Thymus (tissue), 14 donors: ENCODE measurements at places on chromosomes 6 and 20.

DNA sequence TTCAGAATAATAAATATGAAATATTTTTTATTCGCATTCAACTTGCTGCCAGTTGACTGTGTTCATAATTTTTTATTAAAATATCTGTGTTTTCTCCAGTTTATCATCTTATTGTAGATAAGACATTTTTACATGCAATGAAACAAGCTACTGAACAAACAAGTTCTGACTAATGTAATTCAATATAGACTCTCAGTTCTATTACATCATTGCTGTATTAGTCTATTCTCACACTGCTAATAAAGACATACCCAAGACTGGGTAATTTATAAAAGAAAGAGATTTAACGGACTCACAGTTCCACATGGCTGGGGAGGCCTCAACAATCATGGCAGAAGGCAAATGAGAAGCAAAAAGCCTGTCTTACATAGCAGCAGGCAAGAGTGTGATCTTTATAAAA, 1357.7 kb upstream of the CITED2 start:
- no peak for DNase-seq

GRCh38 chr6:2899596-2899995, 3.5 kb downstream of the SERPINB9 start:
- no peak for DNase-seq

DNA sequence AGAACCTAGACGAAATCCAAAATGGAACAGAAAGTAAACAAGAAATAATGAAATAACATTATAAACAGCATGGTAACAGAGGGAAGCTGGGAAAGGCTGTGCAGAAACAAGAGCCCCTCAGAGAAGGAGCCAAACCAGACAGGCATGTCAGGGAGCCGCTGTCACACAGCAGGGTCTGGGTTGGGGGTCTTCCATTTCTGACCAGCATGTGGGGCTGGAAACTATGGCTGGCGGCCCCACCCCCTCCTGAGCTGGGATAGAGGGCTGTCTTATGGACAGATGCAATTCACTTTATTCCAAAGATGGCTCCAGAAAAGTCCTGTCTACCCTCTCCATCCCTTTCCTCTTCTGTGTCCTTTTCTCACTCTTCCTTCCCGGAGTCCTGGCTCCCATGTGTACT, 27.3 kb downstream of the C6orf89 start:
- no peak for DNase-seq

GRCh38 chr20:57711311-57711712, 1.5 kb upstream of the PMEPA1 start:
- DNase-seq = no peak

DNA sequence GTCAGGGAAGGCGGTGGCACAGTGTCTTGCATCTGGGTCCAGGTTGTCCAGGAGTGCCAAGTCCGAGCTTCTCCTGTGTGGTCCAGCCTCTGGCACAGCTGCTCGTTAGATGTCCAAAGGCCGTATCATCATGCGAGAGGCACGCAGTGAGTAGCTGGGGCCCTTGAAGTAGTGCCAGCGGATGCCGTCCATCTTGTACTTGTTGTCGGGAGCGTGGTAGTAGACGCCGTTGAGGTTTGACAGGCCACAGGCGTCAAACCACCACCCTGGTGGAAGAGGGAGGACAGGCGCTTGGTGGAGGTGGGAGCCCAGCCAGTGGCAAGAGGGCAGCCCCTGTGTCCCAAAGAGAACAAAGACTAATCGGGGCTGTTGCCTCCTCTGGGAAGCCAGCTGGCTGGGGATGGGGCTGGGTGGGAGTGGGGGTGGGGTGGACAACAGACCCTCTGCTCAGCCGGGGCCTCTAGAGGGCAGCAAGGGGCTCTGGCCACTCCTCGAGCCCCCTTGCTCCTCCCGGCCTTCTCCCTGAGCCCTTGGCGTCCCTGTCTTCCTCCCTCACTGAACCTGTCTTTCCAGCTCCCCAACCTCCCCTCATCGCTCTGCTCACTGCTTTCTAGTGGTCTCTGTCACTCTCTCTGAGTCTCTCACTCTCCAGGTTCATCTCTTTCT, 39.5 kb downstream of the FAM110A start:
- DNase-seq = no peak

DNA sequence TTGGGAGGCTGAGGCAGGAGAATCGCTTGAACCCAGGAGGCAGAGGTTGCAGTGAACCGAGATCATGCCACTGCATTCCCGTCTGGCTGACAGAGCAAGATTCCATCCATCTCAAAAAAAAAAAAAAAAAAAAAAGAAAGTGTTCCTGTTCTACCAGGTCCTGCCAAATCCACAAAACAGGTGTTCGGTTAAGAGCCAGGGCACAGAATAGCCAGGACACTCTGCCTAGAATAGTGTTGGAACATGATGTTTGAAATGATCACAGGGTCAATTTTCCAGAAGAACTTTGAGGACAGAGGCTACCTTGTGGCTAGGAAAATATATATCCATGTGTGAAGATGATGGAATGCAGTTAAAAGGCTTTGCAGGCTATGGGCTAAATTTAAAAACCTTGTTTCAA, 63.6 kb upstream of the TRAF3IP2 start:
- DNase-seq = no peak

GRCh38 chr20:36235892-36236785, at the start of gene AAR2:
TSS of gene AAR2 (plus strand) at chr20:36236478. CDS start at chr20:36239869, 3,391 bp downstream.
- peak; percentile 81 for DNase-seq

DNA sequence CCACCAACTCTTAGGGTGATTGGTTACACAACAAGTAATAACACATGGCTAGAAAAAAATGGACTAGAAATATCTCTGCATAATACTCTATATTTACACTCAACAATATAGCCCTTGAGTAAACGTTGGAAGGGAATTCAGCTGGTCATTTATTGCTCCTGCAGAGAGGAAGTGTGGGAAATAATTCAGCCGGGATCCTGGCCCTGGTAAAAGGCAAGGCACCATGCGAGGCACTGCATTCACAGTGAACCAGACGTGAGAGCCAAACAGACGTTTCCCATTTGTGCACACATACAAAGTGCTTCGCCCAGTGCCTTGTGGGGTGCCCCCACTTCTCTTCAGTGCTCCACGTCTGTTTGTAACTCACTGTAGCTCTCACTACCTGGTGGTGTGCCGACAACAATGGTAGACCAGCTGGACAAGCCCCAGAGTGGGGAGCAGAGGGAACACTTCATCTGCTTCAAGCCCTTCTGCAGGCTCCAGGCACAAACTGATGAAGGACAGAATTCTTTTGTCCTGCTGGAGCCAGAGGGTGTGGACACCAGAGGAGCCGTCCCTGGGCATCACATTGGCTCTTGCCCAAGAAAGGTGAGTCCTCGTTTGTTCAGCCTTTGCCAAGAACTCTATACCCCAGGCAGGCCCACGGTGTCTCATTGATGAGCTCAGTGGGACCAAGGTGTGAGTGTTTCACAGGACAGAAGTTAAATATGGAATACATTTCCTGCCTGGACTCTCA, 18.8 kb downstream of the SYNDIG1 start:
- DNase-seq = no peak

- DNase-seq = no peak
Observed at GRCh38 chr20:47479093-47479492, 22.6 kb upstream of the NCOA3 start.

GRCh38 chr6:163414946-163415619, 565 bp downstream of the QKI start:
- no peak for DNase-seq

GRCh38 chr6:168138436-168138835, 59.4 kb upstream of the FRMD1 start:
- DNase-seq = no peak

GRCh38 chr6:168282985-168283685, 36.4 kb downstream of the DACT2 start:
- no peak for DNase-seq

- DNase-seq = no peak
Observed at GRCh38 chr6:35154262-35154661, 13.1 kb upstream of the TCP11 start.

GRCh38 chr6:7243179-7243981, 69.6 kb downstream of the SSR1 start:
- peak; percentile 26 for DNase-seq

DNA sequence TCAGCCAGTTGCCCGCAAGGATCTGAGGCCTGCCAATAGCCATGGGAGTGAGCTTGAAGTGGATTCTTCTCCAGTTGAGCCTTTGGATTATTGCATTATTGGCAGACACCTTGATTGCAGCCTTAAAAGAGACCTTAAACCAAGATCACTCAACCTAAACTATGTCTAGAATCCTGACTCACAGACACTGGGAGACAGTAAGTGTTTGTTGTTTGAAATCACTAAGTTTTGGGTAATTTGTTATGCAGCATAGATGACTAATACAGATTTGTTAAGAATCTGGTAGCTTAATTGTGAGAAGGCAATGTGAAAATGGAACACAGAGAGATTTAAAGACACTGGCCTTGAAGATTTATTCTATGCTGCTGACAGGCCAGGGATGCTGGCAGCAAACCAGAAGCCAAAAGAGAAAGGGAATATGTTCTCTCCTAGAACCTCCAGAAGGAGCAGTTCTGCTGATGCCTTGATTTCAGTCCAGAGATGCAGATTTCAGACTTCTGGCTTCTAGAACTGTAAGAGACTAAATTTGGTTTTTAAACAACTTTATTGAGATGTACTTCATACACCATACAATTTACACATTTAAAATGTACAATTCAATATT, 17.6 kb downstream of the SIRPD start:
- no peak for DNase-seq

DNA sequence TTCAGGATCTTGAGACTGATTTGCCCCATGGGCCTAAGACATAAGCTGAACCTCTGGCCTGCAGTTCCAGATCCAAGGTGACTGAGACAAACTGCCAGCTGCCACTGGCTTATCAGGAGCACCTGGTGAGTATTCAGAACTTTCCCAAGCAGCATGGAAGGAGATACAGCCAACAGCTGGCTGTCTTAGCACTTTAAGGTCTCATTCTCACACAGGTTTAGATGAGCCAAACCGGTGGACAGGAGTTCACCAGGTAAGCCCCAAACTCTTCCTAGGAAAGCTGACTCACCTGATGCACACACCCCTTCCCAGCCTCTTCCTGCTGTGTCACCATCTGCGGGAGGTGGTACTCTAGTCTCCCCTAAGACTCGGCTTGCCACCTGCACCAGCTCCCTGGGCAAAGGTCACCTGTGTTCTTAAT, at the start of gene BANF2:
TSS of gene BANF2 (plus strand) at position 36 of the 421 bp plus-strand sequence. CDS start 25,060 bp downstream, outside the sequence.
- DNase-seq = no peak

- DNase-seq = peak; percentile 32
Observed at GRCh38 chr6:24901698-24902328, 33.9 kb downstream of the RIPOR2 start.

DNA sequence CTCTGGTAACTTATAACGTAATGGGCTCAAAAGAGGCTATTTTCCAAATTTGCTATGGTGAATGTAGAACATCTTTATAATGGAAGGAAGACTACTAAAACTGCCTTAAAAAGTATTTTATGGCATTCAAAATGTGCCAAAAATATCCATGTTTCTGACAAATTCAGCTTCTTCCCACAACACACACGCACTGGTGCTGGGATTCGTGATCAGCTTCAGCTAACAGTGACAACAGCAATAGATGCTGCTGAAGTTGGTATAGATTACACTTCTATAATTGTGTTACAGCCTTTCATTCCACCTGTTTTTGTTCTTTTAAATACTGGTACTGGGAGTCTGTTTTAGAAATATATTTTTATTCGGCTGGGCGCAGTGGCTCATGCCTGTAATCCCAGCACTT, 19.0 kb downstream of the NUDT3 start:
- DNase-seq = no peak

DNA sequence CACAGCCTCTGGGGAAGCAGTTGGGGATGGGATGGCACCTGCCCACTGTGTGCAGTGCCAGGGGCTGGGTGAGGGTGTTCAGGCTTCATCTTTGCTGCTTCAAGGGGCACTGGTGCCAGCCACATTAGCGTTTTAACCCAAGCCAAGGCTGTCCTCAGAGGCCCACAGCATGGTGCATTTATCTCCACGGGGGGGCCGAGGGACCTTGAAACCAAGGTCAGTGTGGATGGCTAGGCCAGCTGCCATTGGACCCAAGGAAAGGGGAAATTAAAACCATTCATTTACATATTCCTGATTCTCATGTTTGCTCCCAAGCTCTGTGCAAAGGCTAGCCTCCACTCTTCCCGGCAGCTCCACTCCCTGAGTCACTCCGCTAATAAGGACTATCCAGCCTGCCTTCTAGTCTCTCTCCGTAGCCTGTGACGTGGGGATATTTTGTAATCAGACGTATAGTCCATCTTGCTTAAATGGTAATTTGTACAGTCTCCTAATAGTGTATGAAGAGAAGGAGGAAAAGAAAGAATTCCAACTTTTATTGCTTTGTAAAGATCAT, 197.1 kb downstream of the CDH4 start:
- DNase-seq = no peak

DNA sequence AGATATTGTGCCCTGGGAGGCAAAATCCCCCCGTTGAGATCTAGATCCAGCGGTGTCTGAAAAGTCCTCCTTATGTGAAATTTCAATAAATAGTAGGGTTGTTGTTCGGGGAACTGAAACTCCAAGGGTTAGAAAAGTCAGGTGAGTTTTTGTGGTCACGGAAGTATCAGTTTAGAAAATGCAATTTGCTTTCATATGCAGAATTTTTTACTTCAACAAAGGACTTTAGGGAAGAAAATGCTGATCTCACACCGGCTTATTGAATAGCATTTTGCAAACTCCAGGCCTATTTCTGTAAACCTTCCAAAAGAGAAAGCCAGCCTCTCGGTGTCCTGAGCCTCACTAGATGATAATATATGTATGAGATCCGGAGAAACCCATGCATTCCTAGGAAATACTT, 254.7 kb downstream of the TSHZ2 start:
- DNase-seq = no peak

DNA sequence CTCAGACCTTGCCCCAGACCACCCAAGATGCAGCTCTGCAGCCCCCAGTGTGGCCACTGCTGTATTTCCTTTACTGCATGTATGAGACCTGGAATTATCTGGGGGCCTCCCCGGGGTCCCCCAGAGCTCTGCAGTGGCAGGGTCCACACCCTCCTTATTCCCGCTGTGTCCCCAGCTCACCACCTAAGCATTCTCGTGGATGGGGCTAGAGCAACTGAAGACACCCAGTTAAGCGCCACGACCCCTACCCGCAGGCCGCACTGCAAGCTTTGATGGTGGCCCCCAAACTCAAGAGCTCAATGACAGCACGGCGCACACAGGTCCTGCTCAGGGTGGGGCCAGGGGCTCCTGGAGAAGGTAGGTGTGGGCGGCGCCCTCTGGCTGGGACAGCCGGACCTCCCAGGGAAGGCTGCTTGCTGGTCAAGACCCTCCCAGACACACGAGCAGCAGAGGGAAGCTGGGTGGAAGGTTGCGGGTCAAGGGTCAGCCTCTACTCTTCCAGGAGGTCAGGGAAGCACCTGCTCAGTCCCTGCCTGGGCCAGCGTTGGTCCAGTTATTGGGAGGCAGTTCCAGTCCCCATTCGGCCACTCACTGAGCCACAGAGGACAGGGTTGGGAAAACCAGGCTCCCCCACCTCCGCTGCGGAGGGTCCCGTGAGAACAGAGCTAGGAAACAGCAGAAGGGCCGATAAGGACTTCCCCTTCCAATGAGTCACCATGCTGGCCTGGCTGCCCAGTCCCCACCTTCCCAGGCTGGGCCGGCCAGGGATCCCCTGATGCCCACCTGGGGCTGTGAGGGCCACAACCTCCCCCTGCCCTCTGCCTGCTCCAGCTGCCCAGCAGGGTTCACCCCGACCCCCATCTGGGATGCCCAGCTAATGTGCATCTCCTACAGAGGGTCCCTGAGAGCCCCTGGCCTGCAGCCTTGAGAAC, 2.9 kb downstream of the LAMA5 start:
- DNase-seq = no peak
